ENCODE measurements at places on chromosomes 6 and 20. TPM values are rescaled to one million over a fixed set of nuclear protein-coding genes. Genes with fewer than 3 reads are reported as not detected.

The GPR6 gene
- not detected for total RNA-seq

GRCh38 chr20:35586751-35587425 lies 28.7 kb upstream of the SPAG4 start:
- no peak for DNase-seq

- DNase-seq, result peak; percentile 48
Measured at GRCh38 chr6:111256646-111257045, 169.3 kb downstream of the SLC16A10 start.

DNA sequence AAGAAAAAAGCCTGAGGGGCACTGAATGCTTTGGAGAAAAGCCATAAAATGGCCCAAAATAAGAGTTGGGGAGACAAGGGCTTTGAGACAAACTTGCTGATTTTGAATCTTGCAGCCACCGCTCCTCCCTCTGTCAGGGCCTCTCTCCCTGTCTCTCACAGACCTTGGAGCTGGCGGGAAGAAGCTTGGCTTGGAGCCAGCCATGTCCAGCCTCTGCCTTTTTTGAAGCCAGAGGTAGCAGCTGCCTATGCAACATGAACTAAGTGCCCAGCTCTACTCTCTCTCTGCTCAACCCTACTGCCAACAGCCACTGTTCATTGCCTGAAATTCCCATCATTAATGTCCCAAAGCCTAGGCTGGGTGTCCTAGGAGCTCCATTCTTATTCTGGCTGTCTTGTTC lies 63.7 kb upstream of the CTNNBL1 start:
- DNase-seq, result no peak

- DNase-seq, result peak; percentile 59
Measured at GRCh38 chr6:148523048-148523447, 180.4 kb downstream of the SASH1 start.

DNA sequence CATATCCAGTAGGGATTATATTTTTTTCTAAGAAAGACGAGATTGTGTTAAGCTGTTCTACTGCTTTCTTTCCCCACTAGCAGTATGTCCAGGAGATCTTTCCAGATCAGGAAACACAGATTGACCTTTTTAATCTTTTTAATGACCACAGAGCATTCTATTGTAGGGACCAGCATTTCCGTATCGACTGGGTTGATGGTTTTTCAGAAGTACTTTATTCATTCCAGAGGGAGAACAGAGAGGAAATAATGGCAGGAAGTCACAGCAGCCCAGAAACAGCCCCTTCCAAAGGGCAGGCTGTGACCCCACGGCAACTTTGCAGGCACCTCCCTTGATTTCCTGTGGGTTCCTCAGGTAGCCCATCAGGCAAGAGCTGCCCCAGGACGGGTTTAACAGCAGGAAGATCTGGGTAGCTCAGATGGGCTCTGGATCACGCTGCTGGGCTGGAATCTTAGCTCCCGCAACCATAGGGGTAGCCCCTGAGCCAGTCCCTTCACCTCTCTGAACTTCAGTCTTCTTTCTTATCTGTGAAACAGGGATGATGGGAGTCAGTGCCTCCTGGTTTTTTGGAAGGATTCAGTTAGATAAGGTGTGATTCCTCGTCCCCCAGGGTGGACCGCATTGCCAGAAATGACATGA lies 23.8 kb upstream of the CHMP4B start:
- no peak for DNase-seq

GRCh38 chr6:56517155-56517745 lies 125.4 kb downstream of the DST start:
- DNase-seq, result no peak

- no peak for DNase-seq
Measured at GRCh38 chr6:170132011-170132521, 158.8 kb downstream of the DLL1 start.

DNA sequence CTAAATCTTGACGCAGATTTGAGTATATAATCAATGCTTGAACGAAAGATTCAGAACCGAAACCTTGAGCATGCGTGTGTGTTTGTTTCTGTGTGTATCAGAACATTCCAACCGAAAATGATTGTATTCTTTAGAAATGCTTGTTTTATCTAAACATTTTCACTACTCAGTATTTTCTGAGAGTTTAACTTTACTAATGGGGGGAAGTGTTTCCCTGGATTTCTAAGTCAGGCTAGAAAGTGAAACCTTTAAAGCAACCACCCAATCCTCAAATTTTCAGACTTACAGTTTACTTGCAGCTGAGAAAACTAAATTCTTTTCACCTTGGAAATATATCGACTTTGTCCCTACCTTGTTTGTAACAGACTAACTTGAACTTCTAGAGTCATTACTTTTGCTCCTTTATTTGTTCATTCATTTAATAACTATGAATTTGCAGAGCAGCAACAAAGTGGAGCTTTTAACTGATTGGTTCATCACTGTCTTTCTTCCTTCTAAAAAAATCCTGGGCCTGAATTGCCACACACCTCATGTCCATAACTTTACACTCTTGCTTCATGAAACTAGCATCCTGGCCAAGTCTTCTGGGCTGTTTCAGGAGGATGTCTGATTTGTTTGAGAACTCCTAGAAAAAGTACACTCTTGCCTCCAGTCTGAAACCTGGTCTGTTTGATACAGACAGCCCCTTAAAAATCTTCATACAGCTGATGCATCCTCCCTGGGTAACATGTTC lies 77.8 kb upstream of the XRN2 start:
- DNase-seq, result no peak

- DNase-seq, result peak; percentile 56
Measured at GRCh38 chr6:143155681-143156080, 95.0 kb downstream of the AIG1 start.

GRCh38 chr6:106749609-106750008 lies 120.2 kb downstream of the QRSL1 start:
- DNase-seq, result peak; percentile 80

The EBF4 gene
- 1.5 TPM for total RNA-seq

DNA sequence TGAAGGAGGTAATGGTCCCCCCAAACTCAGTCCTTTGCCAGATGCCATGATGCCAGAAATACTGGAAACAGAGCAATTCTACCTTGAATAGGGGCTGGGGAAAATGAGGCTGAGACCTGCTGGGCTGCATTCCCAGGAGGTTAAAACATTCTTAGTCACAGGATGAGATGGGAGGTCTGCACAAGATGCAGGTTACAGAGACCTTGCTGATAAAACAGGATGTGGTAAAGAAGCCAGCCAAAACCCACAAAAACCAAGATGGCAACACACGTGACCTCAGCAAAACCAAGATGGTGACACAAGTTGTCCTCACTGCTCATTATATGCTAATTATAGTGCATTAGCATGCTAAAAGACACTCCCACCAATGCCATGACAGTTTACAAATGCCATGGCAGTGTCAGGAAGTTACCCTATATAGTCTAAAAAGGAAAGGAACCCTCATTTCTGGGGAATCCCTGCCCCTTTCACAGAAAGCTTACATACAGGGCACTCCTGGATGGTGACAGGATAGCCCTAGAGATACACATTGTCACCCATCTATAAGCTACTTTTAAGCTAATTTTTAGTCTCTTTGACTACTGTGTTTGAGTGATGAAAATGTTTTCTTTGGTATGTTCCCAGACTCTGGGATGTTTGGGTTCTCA lies 979.7 kb downstream of the TBC1D32 start:
- peak; percentile 67 for DNase-seq

- peak; percentile 47 for DNase-seq
Measured at GRCh38 chr20:63452821-63453523, 19.5 kb downstream of the KCNQ2 start.

The CEP43 gene
- 37.2 TPM for total RNA-seq

GRCh38 chr20:34045294-34045693 lies 51.6 kb downstream of the RALY start:
- peak; percentile 18 for DNase-seq

GRCh38 chr6:139152892-139153271 lies 18.0 kb downstream of the HECA start:
- DNase-seq, result no peak

DNA sequence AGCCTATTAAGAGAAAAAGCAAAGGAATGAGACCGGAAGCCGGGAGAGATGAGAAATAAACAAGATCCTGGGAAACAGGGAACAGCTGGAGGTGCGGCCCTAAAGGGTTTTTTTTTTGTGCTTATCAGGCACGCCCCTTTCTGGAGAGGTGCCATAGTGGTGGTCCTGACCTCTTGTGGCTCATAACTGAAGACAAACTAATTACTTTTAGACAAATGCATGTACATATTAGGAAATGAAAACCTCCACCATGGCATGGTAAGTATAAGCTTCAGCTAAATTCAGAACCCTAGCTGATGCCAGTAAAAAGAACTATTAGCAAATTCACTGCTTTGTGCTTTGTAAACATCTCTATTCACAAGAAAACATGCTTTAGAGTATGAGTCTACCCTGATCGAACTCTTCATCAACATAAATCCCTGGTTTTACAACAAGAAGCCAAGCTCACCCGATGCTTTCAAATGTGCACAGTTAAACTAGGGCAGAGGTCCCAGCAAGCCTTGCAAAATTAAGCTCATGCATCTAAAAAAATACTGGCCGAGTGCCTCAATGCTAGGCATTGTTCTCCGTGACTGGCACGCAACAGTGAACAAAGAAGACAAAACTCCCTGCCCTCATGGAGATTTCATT lies 96.4 kb upstream of the MRPS10 start:
- peak; percentile 61 for DNase-seq

DNA sequence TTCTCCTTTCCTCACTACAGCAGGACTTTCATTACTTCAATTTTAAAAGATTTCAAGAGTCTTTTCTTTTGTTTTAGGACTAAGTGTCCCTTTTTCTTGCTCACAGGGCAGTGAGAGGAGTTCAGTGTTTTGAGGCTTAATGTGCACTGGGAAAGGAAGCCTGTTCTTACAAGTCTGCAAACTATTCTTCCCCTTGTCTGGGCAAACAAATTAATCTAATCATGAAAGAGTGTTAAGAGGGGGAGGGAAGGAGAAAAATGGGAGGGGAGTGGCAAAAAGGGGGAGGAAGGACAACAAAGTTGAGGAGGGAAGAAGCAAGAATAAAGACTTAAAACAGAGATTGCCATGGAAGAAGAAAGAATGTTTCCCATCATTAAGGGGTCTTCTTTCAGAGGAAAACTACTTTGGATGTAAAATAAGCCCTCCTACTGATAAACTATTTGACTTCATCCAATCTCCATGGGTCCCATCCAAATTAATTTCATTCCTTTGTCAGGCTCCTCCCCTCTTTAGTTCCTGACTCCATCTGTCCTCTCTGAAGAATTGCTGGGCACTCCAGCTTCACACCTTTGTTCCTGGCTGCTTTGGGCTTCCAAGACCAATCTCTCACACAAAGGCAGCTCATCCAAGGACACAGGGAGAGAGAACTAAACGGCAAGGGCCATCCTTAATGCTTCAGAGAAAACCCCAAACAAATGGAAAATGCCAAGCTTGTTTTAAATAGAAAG lies 244.5 kb downstream of the TPBG start:
- no peak for DNase-seq

The ETV7 gene
- 14.4 TPM for total RNA-seq

GRCh38 chr20:49699200-49699992 lies 14.3 kb downstream of the B4GALT5 start:
- DNase-seq, result peak; percentile 90

GRCh38 chr6:132491303-132491702 lies 21.6 kb downstream of the STX7 start:
- peak; percentile 18 for DNase-seq

The EDN1 gene
- total RNA-seq, result 12.5 TPM

DNA sequence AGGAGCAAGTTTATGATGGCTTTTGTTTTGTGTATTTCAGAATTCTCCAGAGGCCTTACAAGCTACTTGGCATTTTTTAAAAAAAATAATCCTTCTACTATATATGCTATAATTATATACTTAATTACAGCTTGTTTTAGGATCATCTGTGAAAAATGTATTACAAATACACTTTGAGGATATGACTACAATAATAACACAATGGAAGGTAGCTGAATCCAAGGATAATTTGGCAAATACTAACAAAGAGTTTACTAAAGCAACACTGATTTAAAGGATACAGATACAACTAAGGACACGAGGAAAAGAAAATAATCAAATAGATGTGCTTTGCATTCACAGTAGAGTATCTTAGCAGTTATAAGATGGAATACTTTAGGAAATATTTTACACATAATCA lies 381.9 kb upstream of the CITED2 start:
- DNase-seq, result no peak

All from M059J (cell line).